ENCODE measurements at places on chromosomes 4 and X. TPM values are rescaled to one million over a fixed set of nuclear protein-coding genes. Genes with fewer than 3 reads are reported as not detected.

Gene PAGE5
- total RNA-seq: not detected

Gene CITED1
- not detected for total RNA-seq

Gene MSX1
- total RNA-seq: 2.9 TPM

Gene NPY1R
- total RNA-seq: 4.4 TPM

Gene TSPAN7
- 100 TPM for total RNA-seq

Gene XG
- 1.3 TPM for total RNA-seq

Gene GAGE2A
- not detected for total RNA-seq

Gene FAM47A
- total RNA-seq: not detected

Gene CSN1S1
- not detected for total RNA-seq

Gene ATOH1
- total RNA-seq: not detected

Gene NWD2
- total RNA-seq: 0.07 TPM

Gene LNX1
- 8.9 TPM for total RNA-seq

Gene GNRHR
- total RNA-seq: not detected

Gene ADGRG4
- total RNA-seq: not detected
